Kidney capillary endothelial cell (primary cell): ENCODE measurements at places on chromosomes 7 and 10.

GRCh38 chr7:82382276-82382675 lies 61.3 kb downstream of the CACNA2D1 start:
- DNase-seq, result no peak

DNA sequence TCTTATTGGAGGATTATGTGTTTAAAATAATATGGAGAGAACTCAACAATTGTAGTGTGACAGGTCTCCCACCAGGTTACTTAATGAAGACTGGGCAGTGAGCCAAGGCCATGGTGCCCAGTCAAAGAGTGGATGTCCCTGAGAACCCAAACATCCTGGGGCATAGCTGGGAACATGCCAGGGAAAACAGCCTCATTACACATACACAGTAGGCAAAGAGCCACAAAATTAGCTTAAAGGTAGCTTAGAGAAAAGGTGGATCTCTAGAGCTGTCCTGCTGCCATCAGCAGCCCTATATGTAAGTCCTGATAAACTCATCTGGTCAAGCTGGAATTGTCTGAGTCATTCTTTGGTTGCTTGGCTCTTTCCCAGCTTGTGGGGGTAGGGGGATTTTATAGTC lies 287.8 kb downstream of the PHF14 start:
- no peak for DNase-seq

GRCh38 chr7:113873554-113874151 lies 45.2 kb downstream of the PPP1R3A start:
- DNase-seq, result no peak

DNA sequence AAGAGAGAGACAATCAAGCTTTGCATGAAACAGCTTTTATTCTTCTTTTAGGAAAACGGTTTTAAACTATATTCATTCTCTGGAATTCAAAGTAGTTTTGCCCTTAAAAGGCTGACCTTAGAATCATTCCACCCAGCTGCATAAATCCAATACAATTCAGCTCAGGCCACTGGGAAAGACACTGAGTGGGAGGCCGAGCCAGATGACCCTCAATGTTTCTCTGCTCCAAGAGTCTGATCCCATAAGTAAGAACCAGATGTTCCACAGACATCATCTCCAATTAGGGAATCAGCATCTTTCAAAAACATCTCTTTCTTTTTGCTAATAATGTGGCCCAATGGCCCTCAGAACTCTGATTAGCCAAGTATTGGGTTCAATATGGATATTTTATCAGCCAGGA lies 26.1 kb downstream of the CREB3L2 start:
- no peak for DNase-seq

DNA sequence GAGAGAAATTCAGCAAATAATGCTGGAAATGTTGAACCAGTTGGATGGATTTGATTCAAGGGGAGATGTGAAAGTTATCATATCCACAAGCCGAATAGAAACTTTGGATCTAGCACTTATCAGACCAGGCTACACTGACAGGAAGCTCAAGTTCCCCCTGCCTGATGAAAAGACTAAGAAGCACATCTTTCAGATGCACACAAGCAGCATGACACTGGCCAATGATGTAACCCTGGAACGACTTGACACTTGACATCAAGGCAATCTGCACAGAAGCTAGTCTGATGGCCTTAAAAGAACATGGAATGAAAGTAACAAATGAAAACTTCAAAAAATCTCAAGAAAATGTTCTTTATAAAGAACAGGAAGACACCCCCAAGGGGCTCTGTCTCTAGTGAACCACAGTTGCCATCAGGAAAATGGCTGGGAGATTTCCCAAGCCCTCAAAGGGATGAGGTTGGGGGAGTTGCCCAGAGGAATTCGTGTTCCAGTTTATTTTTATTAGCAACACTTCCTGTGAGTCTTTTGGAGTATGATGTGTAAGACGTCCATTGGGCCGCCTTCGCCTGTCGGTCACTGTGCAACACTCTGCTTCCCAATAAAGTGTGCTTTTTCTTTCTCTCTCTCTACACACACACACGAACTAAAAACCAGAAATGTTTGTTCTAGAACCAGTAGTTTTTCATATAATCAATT lies 200.0 kb downstream of the HIBADH start:
- DNase-seq, result no peak

DNA sequence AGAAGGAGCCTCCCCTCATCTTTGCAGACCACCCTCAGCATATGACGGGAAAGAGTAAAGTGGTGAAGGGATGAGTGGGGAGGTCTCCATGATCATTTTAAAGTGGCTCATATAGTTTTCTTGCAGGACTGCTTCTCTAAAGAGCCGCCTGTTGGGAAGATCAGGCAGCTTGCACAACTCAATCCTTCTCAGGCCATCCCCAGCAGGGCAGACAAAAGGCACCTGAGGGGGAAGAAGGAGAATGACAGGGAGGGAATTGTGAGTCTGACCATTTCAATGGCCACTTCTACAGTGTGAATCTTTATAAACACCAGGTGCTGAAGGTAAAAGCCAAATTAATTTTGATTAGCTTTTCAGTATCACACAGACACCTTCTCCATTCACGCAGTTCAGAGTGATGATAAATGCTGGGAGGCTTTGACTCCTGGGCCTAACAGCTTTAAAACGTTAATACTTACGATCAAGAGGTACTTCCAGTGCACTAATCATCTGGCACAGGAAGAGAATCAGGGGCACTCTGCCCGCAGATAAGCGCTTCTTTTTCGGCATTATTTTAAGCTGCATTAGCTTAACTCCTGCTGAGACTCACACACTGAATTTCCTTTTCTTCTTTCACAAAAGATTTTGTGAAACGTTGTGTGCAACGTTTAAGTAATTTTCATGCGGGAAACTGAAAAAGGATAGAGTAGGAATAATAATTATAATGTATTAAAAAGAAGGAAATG lies 109.5 kb upstream of the LAMB4 start:
- DNase-seq, result no peak
